Left lobe of liver (tissue), 2 donors: ENCODE measurements at places on chromosomes 5 and 9.

- DNase-seq: no peak
These were observed 293.0 kb downstream of the ZNF608 start for GRCh38 chr5:124453221-124454051.

GRCh38 chr9:86585422-86586143 lies 231.4 kb upstream of the TUT7 start:
- no peak for DNase-seq

GRCh38 chr5:130141659-130142320 lies 237.5 kb downstream of the CHSY3 start:
- no peak for DNase-seq

DNA sequence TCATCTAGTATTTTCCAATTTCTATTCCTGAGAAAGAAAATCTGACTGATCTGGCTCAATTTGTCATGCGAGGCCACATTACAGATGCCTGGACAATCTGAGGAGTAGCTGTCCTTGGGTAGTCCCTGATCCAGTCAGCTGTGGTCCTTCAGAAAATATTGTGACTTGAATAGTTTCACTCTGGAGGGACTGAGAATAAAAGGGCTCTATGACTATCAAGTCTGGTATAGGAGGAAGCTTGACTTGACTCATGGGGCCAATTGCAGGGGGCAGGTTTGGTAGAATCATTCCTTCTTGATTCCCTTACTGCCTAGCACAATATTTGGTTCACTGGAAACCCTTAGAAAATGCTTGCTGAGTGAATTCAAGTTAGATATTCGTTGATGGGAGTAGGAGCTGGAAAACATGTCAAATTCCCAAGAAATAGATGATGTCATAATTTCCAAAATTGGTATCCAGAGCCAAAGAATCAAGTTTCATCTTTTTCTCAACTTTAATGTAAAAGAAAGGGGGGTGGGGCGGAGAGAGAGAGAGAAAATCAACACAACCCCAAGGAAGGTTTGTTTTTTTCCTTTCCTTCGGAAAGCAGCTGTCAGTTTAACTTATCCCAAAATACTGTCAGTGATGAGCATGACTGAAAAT lies 32.4 kb upstream of the STX17 start:
- no peak for DNase-seq

GRCh38 chr5:73851471-73852181 lies 225.6 kb downstream of the ARHGEF28 start:
- DNase-seq: no peak

GRCh38 chr9:107260437-107261081 lies 22.5 kb upstream of the RAD23B start:
- no peak for DNase-seq

GRCh38 chr5:1394881-1395860 lies 50.1 kb downstream of the SLC6A3 start:
- no peak for DNase-seq

GRCh38 chr5:145925803-145926202 lies 10.6 kb upstream of the SH3RF2 start:
- DNase-seq: no peak

- no peak for DNase-seq
These were observed 600.7 kb upstream of the PTGER4 start for GRCh38 chr5:40078898-40079575.

DNA sequence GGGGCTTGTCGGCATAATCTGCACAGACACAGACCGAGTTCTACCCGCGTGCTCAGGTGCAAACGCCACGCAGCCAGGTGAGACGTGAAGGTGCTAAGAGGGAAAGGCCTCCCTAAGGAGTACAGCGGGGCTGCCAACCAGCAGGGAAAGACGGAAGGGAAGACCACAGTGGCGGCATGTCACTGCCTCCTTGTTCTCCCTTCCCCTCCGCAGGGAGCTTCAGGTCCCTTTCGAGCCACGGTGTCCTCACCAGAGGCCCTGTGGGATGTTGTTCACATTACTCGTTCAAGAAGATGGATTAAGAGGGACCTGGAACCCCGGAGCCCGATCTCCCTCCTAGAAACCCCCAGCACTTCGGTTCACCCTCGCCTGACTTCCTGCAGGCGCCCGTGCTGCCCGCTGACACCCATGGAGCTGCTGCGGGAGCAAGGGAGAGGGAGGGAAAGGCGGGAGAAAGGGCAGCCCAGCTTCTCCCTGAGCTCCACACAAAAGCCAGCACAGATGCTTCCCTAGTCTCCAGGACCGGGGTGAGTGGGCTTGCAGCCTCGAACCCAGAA lies 686 bp downstream of the BRD9 start:
- no peak for DNase-seq

GRCh38 chr5:124962111-124962510 lies 215.7 kb upstream of the ZNF608 start:
- no peak for DNase-seq

DNA sequence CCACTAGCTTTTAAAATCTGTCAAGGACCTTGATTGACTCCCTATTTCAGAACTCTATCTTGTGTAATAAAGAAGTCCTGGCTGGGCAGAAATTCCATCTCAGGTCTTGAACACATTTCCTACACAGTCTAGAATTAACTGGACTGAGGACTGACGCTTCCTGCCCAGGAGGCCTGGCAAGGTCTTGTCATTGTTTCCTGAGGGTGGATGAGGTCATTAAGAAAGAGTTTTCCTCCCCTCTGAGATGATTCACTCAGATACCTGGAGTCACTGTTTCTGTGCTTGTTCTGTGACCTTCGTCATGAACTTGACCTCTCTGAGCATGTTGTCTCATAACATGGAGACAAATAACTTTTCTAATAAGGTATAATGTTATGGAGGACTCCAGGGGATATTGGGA lies 10.0 kb downstream of the MTAP start:
- no peak for DNase-seq

DNA sequence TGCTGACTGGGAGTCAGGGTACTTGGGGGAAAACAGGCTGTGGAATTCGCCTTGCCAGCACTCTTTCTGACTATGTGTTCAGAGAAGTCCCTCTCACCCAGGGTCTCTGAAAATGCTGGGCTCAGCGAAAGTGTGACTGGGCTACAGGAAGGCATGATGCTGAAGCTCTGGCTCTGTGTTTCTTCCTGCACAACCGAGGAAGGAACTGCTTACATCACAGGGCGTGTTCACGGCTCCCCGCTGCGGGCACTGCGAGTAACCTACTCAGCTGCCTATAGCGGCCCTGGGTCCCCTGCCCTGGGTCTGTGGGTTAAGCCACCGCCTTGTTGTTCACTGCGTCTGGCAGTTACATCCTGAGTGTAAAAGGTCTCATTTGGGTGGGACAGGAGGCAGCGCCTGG lies 222.4 kb upstream of the IRX4 start:
- DNase-seq: no peak

DNA sequence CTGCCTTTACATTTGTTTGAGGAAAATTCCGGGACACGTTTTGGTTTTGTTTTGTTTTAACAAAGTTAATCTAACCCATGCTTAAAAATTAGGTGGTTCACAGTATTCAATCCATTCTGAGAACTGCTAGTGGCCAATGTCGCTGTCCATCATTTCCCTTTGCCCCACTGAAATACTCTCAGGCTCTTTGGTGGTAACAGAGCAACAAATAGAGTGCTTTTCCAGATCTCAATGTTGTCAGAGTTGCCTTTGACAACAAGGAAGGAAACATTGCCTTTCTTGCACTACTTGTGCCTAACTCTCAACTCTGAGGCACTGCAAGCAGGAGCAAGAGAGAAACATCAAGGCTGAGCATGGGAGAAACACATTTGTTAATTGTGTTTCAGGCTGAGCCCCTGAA lies 154.0 kb downstream of the MCTP1 start:
- no peak for DNase-seq

GRCh38 chr9:79390781-79391770 lies 180.7 kb upstream of the TLE4 start:
- no peak for DNase-seq

DNA sequence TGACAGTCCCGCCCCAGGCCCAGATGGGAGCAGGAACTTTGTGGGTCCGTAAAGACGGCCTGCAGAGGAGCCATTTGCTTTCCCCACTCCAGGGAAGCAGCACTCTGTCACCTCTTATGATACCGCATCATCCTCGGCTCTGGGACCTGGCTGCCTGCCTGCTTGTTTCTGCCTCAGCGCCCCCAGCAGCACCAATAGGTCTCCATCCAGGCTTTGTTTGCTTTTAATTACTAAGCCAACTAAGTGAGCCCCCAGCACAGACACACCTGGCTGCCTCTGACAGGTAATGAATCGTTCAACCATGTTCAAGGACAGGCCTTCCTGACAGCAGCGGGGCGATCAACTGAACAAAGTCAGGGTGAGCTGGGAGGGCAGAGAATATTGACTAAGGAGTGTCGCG lies 141.4 kb downstream of the C5orf15 start:
- no peak for DNase-seq

- no peak for DNase-seq
These were observed 21.7 kb downstream of the RMI1 start for GRCh38 chr9:84002344-84002743.

- DNase-seq: no peak
These were observed 170.6 kb downstream of the SEMA6A start for GRCh38 chr5:116404016-116404415.

DNA sequence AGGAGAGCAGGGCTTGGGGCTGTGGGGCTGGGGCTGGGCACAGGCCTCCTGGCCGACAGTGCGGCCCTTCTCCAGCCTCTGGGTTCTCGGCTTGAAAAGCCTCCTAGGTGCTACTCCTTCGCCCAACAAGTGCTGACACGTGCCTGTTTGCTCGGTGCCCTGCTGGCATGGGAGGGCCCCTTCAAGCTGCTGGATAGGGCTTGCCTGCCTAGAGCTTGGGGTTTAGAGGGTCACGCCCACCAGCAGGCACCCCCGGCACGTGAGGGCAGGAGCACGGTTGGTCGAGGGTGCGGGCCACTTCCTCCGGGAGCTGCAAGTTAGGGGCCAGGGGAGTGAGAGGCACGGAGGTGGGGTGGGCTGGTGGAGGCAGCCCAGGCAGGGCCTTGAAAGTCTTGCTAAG lies 106.2 kb downstream of the RXRA start:
- no peak for DNase-seq

GRCh38 chr5:180810959-180811622 lies 8.5 kb upstream of the MGAT1 start:
- no peak for DNase-seq

- no peak for DNase-seq
These were observed 182.6 kb downstream of the ASTN2 start for GRCh38 chr9:117232281-117232680.

DNA sequence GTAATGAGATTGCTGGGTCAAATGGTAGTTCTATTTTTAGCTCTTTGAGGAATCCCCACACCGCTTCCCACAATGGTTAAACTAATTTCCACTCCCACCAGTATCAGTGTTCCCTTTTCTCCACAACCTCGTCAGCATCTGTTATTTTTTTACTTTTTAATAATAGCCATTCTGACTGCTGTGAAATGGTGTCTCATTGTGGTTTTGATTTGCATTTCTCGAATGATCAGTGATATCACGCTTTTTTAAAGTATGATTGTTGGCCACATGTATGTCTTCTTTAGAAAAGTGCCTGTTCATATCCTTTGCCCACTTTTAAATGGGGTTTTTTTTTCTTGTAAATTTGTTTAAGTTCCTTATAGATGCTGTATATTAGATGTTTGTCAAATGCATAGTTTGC lies 73.5 kb downstream of the MTAP start:
- DNase-seq: no peak

- DNase-seq: no peak
These were observed 26.7 kb downstream of the XRCC4 start for GRCh38 chr5:83104021-83104420.

DNA sequence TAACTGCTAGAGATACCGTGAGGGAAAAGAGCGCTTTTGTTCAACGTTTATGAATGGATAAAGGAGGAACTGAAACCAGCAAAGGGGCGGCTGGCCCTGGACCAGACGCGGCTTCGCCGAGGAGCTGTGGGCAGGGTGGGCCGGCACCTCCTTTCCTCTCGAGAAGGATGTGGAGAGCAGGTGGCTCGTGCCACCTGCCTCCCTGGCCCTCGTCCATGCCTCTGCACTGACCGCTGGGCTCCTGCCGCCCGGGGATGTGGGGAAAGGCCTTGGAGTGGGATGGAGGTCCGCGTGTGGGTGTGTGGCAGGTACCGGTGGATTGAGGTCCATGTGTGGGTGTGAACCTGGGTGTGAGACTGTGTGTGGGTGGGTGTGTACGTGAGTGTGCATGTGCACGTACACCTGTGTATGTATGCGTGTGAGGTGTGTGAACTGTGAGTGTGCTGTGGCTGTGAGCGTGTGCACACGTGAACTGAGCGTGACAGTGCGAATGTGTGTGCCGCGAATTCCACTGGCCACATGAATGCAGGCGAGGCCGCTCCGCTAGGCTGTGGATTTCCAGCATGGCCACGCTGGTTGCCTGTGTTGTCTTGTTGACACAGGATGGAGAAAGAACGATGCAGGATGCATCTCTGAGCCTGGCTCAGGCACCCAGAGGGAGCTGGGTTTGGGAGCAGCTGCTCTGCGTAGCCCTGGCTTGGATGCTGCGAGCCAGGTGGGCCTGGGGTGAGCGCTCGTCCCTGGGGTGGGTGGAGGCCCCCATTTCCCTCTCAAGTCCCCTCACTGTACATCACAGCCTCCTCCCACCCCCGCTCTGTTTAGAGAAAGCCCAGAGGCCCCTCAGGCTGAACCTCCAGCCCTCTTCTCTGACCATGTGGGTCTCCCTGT lies 4.4 kb upstream of the CEP72 start:
- DNase-seq: peak; percentile 36

DNA sequence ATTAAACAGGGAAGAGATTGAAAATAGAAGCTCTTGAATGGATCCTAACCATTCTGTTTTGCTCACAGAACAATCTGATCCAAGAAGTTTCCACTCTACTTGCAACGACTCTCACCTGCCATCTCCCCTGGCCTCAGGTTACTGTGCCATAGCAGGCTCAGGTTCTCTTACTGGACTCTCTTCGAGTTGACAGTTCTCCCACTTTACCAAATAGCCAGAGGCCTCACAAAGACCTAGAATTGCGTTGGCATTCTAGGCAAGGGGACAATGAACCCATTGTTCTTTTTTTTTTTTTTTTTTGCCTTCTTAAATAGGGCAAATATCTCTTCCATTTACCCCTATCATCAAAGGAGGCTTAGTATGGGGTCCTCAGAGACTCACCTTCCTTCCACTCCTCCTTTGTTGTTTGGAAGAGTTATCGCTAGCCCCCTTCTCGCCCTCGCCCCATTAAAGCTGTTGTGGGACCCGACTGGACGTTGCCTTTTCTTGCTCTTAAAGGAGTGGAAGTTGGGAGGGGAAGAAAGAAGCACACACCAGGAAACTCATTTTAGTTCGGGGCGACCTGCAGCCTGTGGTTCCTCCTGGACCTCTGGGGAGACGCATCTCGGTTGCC lies 688 bp upstream of the PLPPR1 start:
- DNase-seq: no peak

DNA sequence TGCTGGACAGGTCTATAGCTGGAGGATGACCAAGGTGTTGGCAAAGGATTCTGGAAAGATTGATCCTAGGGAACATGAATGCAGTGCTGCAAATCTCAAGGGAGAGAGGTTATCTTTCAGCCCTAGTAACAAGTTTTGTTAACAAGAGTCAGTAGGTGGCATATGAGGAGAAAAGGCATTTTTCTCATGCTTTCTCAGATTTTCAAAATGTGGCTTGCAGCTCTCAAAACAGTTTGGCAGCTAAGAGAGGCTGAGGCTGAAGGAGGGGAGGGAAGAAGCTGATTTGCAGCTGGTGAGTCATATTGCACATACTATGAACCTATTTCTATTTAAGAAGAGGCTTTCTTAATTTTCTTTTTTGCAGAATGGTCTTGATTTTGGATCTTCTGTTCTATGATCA lies 64.3 kb upstream of the PCA3 start:
- no peak for DNase-seq
